ENCODE measurements at places on chromosomes 7 and 10.

DNA sequence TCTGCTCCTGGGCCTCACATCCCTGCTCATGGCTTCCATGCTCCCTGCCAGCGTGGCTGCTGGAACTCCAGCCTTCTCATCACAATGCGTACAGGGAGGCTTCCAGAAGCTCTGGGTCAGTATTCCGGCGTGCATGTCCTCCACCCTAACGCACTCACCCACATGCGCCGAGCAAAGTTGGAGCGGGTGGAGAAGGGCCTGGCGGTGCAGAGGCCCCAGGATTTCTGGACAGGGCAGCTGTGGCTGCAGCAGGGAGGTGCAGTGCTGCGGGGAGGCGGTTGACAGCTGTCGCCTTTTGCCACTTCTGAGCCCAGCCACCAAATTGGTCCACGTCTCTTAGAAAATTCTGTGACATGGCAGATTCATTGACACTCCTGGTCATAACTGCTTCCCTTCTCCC, 33.6 kb upstream of the FAM20C start:
- no peak for DNase-seq

DNA sequence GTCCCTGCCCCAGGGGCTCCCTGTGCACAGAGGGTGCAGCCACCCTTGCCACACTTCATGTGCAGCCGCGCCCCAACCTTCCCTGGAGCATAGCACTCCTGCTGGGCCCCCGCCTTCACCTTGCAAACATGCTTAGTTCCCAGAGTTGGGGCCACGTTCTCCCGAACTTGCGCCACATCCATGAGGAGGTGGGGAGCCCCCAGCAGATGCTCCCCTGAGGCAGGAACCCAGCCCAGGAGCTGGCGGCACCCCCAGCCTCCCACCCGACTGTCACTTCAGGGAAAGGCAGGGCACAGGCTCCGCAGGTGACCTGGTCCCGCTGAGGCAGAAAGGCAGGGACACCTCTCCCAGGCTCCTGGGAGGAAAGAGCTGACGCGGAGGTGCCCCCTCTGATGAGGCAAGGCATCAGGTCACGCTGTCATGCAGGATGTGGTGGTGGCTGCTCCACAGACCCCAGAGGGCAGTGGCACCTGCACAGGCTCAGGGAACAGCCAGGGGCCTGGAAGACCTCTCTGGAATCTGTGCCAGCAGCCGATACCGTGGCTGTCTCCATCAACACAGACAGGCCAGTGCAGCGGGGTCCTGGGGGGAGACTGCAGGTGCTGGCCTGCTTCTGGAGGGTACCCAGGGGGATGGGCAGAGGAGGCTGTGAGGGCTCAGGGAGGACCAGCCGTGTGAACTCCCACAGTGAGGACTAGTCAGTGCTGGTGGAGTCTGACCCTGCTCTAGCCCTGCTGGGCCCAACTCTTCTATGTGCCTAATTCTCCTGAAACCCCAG, 221.3 kb downstream of the MAD1L1 start:
- DNase-seq = no peak

- DNase-seq = no peak
Measured at GRCh38 chr10:121803611-121804010, 124.2 kb downstream of the ATE1 start.

- peak; percentile 77 for DNase-seq
Measured at GRCh38 chr7:90766814-90767564, 170.9 kb downstream of the CDK14 start.

DNA sequence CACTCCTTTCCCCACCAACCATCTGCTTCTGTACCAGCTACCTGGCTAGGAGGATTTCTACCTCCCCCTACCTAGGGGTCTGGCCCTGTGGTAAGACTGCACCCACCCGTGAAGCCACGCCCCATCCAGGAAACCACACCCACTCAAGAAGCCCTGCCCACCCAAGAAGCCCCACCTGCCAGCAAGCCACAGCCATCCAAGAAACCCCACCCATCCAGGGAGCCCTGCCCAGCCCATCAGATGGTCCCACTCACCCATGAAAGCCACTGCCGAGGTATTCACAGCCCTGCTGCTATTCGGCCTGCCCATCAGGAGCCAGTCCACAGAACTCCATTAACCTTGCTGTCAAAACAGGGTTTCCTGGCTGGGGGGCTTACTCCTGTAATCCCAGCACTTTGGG, 15.6 kb upstream of the MUC3A start:
- no peak for DNase-seq

DNA sequence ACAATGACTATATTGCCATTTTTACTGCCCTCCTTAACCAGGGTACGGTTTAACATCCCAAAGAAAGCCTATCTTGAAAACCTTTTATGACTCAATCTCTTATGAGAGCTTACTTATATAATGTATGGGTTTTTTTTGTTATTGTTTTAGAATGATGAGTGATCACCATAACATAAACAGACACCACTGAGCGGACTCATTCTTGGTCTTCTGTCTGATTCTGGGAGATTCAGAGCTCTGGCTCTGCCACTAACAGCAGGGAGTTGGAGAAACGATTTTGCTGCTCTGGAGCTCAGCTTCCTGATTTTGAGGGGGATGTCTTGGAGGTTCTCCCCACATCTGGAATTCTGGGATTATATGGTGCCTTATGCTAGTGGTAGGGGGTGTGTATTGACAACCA, 244.1 kb downstream of the FRMD4A start:
- no peak for DNase-seq

DNA sequence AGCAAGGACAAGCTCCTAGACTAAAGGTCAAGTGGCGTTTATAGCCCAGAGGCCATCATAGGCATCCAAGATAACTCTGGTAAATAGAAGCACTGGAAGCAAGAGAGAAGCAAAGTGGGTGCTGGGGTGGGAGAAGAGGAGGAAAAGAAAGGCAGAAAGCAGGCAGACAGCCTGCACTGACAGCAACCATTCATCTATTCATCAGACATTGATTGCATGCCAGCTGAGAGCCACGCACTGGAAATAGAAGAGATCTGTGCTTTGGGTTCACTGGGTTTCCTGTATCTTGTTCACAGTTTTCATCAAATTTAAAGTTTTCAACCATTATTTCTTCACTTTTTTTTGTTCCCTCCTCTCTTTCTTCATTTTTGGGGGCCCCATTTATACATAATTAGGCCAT, 4.7 kb upstream of the SLIT1 start:
- no peak for DNase-seq

- no peak for DNase-seq
Measured at GRCh38 chr7:128356546-128357216, 4.8 kb downstream of the PRRT4 start.
